EL (cell line): ENCODE measurements at places on chromosomes 12 and 14.
A peak's percentile ranks its signal among the peaks of the same experiment; 100 is the strongest.

- DNase-seq: no peak
Observed at GRCh38 chr12:167959-168600, 45.9 kb downstream of the SLC6A12 start.

DNA sequence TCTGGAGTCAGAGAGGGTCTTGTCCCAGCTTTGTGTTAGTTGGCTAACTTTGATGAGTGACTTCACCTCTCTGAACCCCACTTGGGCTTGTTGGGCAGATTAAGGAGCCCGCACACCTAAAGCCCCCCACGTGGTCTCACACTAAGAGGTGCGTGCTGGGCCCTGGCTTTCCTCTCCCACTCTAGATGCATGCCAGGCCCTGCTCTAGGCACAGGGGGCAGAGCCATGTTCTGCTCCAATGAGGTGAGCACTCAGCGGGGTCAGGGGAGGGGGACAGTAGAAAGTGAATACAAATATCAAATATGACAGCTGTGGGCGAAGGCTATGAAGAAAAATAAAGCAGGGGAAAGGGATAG lies 119.0 kb downstream of the GCH1 start:
- no peak for DNase-seq

- DNase-seq: peak; percentile 93
Observed at GRCh38 chr12:22978962-22979361, 354.0 kb downstream of the ETNK1 start.

DNA sequence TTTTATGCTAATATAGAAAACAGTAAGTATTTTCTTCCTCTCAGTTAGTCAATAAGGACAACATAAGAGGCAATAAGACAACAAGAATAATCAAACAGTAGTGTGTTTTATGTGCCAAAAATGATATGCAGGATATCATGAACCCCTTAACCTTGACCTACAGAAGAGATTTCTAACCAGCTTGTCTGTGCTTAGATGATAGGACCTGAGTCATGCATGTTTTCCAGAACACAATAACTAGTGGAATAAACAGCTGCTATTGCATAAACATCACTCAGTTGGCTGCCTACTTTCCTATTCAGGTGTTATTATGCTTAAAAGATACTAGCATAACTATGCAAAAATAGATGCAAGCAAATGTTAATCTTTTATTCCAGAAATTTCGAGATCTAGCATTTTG lies 282.5 kb downstream of the PRKD1 start:
- DNase-seq: no peak

DNA sequence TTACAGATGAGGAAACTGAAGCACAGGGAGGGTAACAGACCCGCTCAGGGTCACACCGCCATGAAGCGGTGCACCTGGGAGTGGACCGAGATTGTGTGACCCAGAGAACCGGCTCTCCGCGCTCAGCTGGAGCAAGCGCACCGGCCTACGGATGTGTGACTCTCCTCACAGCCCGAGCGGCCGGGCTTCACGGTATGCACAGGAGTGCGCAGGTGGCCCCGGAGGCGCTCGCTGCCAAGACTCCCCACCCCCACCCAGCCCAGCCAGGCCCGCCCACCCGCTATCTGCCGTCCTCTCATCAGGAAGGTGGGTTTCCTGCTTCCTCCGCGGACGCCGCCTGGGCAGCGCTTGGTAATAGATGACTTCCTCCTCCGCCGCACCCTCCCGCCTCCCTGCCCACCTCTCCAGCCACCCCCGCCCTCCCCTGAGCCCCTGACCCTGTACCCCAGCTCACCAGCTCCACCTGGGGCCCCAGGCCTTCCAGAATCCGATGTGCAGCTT lies 110.7 kb downstream of the NCOR2 start:
- DNase-seq: no peak
